Stimulated activated naive CD4-positive, alpha-beta T cell (primary cell): ENCODE measurements at places on chromosomes 12 and 14.

GRCh38 chr14:102772781-102773570, 4.3 kb upstream of the TRAF3 start:
- DNase-seq: no peak

DNA sequence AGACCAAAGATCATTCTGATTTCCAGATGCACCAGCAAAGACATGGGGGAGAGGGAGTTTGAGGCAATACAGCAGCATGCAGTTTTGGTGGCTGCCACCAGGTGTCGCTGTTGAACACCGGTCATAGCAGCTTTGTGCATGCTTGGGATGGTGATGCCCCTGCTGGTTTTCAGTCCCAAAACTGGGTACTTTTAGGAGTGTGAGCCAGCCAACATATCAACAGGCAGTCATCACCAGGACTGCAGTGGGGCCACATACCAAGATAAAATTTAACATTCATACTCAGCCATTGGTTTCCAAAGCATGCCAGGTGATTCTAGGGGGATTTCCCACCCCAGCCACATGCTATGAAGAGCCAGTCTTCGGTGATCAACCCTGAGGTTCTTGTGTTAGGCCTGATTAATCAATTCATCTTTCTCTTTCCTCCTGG, 64.2 kb downstream of the PHETA1 start:
- DNase-seq: no peak

DNA sequence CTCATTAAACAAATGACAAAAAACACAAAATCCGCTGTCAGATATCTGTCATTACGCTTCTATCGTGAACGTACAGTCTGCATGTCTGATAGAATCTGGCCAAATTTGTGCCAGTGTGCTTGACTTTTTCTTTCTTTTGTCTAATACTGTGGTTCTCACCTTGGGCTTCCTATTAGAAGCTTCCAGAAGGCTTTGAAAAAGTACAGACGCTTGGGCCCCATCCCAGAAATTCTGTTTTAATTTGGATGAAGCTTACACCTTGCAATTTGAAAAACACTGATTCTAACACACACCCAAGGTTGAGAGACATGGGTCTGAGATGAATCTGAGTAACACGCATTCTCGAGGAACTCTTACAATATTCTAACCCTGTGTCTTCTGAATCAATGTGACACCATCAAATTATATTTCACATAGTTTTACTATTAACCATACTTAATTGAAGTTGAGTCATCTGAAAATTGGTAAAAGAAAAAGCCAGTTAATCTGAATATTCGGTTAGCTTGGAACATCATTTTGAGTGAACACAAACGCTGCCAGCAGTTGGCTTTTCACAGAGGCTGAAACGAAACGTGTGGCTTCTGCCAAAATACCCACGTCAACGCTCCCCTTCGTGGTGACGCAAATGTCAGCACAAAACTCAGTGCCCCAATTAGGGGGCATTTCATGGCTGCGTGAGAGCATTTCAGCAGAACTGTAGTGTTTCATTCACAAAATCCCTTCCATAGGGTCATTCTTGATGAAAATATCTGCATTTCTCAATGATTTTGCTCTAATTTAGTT, 420.5 kb downstream of the TMEM132D start:
- no peak for DNase-seq

- DNase-seq: no peak
Measured at GRCh38 chr12:75591628-75592027, 80.2 kb upstream of the KRR1 start.

- DNase-seq: no peak
Measured at GRCh38 chr12:11927286-11927935, 143.3 kb upstream of the BCL2L14 start.

DNA sequence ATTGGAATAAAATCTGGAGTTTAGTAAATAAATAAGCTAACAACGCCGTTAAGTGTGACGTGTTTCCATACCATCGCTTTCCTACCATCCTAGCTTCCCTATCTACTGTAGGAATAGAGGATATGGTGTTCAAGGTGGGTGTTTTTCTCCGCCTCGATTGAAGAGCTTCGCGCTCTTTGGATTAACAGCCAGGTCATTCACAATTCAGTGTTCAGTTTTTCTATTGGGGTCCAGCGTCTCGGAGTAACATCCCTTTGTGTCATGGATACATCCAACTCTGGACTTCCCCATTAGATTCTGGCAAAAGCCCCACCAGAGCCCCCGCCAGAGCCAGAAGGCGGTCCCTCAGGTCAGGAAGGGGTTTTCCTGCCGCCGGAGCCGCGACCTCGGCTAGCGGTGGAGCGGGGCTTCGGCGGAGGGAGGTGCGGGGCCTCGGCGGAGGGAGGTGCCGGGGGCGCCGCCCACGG, 1.2 kb upstream of the SRGAP1 start:
- DNase-seq: no peak

- DNase-seq: no peak
Measured at GRCh38 chr12:115000038-115000437, 316.1 kb upstream of the TBX3 start.
